ENCODE measurements at places on chromosomes 16 and 17. TPM values are rescaled to one million over a fixed set of nuclear protein-coding genes. Genes with fewer than 3 reads are reported as not detected.

DHRS7C gene
- not detected for total RNA-seq

UMOD gene
- total RNA-seq, result not detected

TBC1D3D gene
- not detected for total RNA-seq

MSL1 gene
- 48.6 TPM for total RNA-seq

CLDN7 gene
- total RNA-seq, result 6.5 TPM

UTS2R gene
- total RNA-seq, result 0.15 TPM

KRT15 gene
- 2.9 TPM for total RNA-seq

MT1F gene
- total RNA-seq, result 0.17 TPM

WWP2 gene
- total RNA-seq, result 29.2 TPM

All from smooth muscle cell of trachea (primary cell).